Right renal pelvis (tissue), 4 donors: ENCODE measurements at places on chromosomes 6 and 20. TPM values are rescaled to one million over a fixed set of nuclear protein-coding genes. Genes with fewer than 3 reads are reported as not detected.

The ID1 gene
- 166 TPM for polyA plus RNA-seq

The PRDM13 gene
- not detected for polyA plus RNA-seq

The VGLL2 gene
- not detected for polyA plus RNA-seq

The ADGRF1 gene
- 44.4 TPM for polyA plus RNA-seq

The MLN gene
- 2.6 TPM for polyA plus RNA-seq

The EPPIN gene
- polyA plus RNA-seq = 0.12 TPM

The DUSP15 gene
- 18.3 TPM for polyA plus RNA-seq

The TSBP1 gene
- polyA plus RNA-seq = not detected

The ABHD16B gene
- polyA plus RNA-seq = not detected

The BPIFB1 gene
- not detected for polyA plus RNA-seq

The CAPN11 gene
- 0.21 TPM for polyA plus RNA-seq

The CAGE1 gene
- not detected for polyA plus RNA-seq
